AG08396 (cell line): ENCODE measurements at places on chromosomes 5 and 9.
A peak's percentile ranks its signal among the peaks of the same experiment; 100 is the strongest.

GRCh38 chr9:10250219-10250618 is 362.6 kb downstream of the PTPRD start:
- no peak for DNase-seq

GRCh38 chr5:172313915-172314314 is 30.4 kb upstream of the UBTD2 start:
- no peak for DNase-seq

GRCh38 chr5:127870914-127871313 is 167.7 kb downstream of the CCDC192 start:
- DNase-seq: peak; percentile 16

DNA sequence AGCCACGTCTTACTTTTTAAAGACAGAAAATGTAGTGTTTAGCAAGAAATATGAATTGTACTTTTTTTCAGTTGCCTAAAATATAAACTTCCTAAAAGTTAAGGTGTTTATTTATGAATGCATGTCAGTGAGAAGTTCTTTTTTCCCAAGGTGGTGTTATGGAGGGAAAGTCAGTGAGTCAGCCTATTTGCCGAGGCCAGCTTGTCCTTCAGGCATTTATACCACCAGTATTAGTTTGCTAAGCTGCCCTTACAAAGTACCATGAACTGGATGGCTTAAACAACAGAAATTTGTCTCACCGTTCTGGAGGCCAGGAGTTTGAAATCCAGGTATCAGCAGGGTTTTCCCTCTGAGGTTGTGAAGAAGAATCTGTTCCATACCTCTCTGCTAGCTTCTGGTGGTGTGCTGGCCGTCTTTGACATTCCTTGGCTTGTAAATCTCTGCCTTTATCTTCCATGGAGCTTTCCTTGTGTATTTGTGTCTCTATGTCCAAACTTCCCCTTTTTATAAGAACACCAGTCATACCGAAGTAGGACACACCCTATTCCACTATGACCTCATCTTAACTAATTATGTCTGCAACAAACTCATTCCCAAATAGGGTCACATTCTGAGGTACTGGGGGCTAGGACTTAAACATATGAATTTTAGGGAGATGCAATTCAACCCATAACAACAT is 38.4 kb downstream of the PRKACG start:
- DNase-seq: no peak

- no peak for DNase-seq
These were observed 139.3 kb upstream of the SLIT3 start for GRCh38 chr5:169440107-169440705.

GRCh38 chr9:88425538-88425950 is 37.3 kb downstream of the SPIN1 start:
- DNase-seq: no peak

- no peak for DNase-seq
These were observed 318.1 kb upstream of the DAB2 start for GRCh38 chr5:39742916-39743315.

GRCh38 chr5:178416206-178416882 is 173.8 kb downstream of the COL23A1 start:
- no peak for DNase-seq

DNA sequence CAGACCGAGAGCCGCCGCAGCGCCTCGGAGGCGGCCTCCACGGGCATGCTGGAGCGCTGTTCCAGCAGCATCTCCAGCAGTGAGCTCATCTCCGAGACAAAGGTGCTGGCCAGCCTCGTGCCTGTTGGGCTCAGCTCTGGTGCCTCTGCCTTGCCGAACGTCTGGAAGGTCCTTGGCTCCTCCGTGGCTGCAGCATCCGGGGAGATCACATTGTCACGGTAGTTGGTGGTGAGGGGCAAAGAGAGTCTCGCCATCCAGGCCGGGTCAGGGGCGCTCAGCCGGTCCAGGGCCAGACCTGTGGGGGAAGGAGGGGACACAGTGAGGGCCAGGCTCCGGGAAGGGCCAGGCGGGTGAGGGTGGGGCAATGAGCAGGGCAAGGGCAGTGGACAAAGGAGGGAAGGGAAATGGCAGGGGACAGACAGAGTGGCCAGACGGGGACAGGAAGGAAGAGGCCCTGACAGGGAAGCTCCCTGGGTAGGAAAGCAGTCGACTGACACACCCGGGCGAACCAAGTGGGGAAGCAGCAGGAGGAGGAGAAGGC is 12.4 kb downstream of the PCDH12 start:
- DNase-seq: no peak

DNA sequence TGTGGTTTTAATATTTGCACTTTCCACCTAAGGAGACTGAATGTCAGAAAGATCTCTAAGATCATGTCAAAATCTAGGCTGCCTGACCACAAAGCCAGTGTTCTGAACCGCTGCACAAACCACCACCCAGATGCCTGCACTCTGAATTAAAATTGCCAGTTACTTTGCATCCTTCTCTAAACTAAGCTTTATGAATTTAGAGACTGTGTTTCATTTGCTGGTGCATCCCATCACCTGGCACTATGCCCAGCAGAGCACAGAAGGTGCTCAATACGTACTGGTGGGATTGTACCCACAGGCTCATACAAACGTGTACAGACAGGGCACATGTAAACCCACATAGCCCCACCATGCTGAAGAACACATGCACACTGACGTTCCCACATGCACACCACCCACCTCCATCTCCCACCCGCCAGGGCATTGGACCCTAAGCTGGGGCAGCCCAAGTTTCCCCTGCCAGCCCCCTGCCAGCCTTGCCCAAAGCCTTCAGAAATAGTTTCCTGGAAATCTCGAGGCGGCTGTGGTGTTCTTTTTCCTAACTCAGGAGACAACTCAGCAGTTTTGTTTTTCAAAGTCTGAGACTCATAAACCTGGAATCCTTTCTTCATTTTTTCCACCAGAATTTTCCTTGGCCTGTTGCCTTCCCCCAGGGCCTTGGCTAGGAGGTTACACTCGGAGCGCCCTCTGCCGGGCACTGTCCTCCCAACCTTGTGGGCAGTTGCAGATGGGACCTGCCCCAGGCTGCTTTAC is 9.6 kb upstream of the TRAF1 start:
- peak; percentile 90 for DNase-seq

- DNase-seq: no peak
These were observed 7.3 kb upstream of the FOXE1 start for GRCh38 chr9:97845763-97846162.

GRCh38 chr5:133562554-133562953 is 49.8 kb downstream of the FSTL4 start:
- DNase-seq: no peak

GRCh38 chr9:16532681-16533450 is 337.6 kb downstream of the BNC2 start:
- DNase-seq: peak; percentile 21

- no peak for DNase-seq
These were observed 40.4 kb downstream of the JAKMIP2 start for GRCh38 chr5:147742151-147742550.

GRCh38 chr5:3035452-3035851 is 284.0 kb upstream of the IRX2 start:
- no peak for DNase-seq

GRCh38 chr9:110782701-110783100 is 114.1 kb downstream of the MUSK start:
- no peak for DNase-seq

- DNase-seq: no peak
These were observed 137.7 kb upstream of the ALDH1B1 start for GRCh38 chr9:38254756-38255155.

GRCh38 chr5:103345461-103345860 is 86.9 kb downstream of the MACIR start:
- no peak for DNase-seq

DNA sequence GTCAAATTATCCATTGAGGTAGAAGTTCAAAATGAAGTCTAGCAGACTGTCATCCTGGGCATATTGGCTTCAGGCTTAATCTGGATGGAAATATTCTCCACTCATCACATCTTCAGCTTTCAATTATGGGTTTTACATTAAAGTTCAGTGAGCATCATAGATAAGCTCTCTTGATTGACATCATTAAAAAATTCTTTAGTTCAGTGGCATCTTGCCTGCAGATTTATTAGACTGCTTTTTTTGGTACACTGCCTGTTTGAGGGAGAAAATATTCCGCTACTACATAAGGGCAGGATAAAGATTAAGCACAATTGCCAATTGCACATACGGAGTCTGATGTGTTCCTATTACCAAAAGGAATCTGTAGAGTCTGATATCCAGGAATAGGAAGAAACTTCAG is 2353.8 kb downstream of the MAT2B start:
- DNase-seq: no peak

DNA sequence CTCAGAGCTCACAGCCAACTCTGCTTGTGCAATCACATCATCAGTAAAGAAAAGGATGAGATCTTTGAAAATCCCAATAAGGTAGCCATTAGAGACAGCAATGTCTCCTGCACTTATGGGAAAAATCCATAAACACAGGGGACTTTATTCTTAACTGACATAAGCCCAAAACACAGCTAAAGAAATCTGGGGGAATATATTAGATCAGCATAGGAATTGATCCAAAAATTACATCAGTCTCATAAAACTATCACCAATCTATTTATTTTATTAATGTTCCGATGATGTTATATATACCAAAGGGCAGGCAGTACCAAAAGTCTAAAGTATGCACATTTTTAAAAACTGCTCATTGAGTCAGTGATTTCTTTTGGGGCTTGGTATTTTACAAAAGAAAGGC is 6.9 kb downstream of the MRPS27 start:
- DNase-seq: no peak
